ENCODE measurements at places on chromosomes 6 and 20.

DNA sequence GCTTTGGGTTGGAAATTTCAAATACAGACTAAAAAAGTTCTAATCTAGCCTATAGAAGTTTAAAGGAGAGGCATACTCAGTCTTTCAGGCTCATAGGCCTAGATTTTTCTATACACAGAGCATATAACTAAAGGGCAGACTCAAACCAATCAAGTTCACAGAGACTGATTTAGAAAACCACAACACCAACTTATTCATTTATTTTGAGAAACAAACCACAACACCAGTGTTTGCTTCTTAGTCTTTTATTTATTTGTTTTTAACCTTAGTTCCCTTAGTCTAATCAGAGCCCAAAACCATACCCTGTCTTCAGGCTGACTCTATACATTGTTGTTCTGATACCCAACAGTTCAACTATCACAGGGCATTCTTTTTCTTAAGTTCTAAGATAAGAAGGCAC, 103.7 kb downstream of the REV3L start:
- DNase-seq, result no peak

DNA sequence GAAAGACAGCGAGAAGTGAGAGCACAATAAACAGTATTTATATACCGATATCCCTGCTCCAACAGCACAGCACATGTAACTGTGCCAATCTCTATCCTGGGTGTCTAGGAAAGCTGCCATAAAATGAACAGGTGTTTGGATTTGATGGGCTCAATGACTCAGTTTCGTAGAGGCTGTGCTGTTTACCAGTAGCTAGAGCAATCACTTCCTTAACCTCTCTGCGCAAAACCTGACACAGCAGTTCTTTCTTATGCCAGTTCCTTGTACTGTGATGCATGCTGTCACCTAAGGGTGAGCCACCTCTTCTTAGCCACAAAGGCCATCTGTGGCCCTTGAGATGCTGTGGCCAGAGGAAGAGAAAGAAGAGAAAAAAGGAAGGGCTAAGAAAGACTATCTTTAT, 59.3 kb downstream of the SHPRH start:
- DNase-seq, result no peak

GRCh38 chr6:157768863-157769551, 54.0 kb upstream of the SNX9 start:
- DNase-seq, result no peak

- DNase-seq, result no peak
Observed at GRCh38 chr6:16316741-16317251, 78.4 kb downstream of the GMPR start.

DNA sequence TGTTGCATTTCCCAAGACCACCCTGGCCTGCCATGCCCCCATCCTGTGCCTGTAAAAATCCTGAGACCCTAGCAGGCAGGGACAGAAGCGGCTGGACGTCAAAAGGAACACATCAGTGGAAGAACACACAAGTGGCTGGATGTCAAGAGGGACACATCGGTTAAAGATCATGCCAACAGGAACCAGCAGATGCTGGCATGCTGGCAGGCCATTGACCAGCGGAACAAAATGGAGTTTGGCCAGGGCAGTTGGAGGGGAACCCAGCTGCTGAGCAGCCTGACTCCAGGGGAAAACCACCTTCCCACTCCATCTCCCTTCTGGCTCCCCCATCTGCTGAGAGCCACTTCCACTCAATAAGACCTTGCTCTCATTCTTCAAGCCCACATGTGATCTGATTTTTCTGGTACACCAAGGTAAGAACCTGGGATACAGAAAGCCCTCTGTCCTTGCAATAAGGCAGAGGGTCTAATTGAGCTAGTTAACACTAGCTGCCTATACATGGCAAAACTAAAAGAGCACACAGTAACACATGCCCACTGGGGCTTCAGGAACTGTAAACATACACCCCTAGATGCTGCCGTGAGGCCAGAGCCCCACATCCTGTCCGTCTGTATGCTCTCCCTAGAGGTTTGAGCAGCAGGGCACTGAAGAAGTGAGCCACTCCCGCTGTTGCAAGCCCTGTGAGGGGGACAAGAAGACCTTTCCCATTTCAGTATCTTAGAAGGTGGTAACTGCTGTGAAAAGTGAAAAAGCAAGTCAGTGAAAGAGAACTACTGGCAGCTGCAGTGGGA, 4.2 kb upstream of the TSBP1 start:
- DNase-seq, result no peak

GRCh38 chr6:34585108-34585507, 29.0 kb upstream of the SPDEF start:
- no peak for DNase-seq

DNA sequence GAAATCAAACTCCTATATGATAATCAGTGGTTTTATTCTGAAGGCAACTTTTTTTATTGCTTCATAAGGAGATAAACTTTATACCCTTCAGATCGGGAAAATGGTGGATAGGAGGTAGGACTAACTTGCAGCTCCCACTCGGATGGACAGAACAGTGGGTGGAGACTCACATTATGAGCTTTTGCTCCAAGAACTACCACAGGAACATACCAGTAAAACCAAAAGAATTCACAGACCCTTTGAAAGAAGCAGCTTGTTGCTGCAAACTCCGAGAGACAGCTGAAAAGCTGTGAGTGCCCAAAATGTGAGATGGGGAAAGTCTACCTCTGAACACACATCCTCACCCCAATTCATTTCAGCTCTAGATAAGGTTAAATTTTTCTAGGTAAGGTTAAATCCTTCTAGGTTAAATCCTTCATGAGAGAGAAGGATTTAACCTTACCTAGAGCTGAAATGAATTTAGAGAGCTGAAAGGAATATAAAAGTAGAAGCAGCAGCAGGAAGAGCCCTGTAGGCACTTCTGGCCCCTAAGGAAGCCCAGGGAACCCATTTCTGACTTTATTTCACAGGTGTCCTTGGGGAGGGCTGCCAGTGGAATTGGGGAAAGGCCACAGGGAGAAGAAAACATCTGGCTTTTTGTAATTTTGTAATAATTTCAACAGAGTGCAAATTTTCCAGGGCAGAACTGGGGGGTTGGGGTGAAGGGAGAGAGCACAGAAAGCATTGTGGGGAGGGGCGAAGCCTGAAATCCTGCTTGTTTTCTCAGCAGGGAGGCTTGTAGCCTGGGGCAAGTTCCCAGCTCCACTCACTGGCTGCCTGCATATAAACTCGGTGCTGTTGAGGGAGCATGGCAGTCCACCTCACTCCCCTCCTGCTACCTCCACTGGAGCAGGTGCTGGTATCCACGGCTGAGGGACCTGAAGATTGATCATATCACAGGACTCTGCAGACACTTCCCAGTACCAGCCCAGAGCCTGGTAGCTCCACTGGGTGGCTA, 65.9 kb upstream of the HCRTR2 start:
- DNase-seq, result no peak

GRCh38 chr6:159221486-159222170, 52.4 kb downstream of the FNDC1 start:
- DNase-seq, result no peak

DNA sequence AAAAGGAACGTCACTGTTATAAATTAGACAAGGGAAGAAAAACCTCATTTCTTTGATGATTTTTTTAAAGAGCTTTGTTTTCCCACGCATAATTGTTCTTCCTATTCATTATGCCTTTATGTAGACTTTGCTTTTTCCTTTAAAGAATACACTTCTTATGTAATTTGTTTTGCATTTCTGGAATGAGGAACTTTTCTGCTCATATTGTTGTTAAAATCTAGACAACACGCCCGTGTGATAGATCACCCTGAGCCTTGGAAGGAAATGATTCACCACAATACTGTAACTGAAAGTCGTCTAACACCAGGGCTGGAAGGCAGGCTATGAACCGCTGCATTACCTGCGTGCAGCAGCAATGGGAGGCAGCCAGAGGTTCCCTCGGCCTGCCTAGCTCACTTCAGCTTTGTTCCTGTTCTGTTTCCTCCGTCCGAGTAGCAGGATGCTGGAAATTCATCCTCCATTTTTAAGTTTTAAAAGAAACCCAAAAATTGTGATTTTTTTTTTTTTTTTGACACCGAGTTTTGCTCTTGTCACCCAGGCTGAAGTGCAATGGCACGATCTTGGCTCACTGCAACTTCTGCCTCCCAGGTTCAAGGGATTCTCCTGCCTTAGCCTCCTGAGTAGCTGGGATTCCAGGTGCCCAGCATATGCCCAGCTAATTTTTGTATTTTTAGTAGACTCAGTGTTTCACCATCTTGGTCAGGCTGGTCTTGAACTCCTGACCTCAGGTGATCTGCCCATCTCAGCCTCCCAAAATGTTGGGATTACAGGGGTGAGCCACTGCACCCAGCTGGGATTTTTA, 49.6 kb upstream of the ZNF217 start:
- DNase-seq, result no peak

- DNase-seq, result no peak
Observed at GRCh38 chr6:107805504-107805903, 18.6 kb downstream of the SCML4 start.

DNA sequence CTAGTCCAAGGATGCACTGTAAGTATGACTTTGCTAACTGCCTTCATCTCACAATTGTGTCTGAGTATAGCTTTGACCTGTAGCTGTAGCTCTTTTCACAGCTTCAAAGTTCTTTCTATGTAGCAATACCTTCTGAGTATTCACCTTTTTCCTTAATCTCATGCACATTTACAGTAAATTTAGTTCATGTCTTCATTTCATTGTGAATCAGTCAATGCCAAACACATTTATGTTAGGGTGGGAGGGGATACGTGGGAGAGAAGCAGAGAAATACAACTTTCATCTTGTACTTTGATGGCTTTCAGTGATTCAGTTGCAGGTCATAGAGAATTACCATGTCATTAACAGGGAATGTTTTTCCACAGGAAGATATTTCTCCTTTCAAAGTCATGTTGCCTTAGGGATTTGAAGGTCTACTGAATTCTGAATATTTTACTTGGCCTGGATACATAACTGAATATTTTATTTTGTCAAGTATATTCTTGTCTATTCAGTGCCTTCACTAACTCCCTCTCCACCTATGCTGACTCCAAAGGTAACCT, 119.2 kb downstream of the TINAG start:
- no peak for DNase-seq

GRCh38 chr6:152232501-152233151, 404.5 kb downstream of the SYNE1 start:
- DNase-seq, result no peak

GRCh38 chr6:53035549-53036213, 29.5 kb upstream of the FBXO9 start:
- DNase-seq, result no peak

GRCh38 chr6:148973538-148974208, 226.8 kb downstream of the UST start:
- no peak for DNase-seq

GRCh38 chr6:136466777-136467176, 83.4 kb downstream of the MAP7 start:
- DNase-seq, result no peak

DNA sequence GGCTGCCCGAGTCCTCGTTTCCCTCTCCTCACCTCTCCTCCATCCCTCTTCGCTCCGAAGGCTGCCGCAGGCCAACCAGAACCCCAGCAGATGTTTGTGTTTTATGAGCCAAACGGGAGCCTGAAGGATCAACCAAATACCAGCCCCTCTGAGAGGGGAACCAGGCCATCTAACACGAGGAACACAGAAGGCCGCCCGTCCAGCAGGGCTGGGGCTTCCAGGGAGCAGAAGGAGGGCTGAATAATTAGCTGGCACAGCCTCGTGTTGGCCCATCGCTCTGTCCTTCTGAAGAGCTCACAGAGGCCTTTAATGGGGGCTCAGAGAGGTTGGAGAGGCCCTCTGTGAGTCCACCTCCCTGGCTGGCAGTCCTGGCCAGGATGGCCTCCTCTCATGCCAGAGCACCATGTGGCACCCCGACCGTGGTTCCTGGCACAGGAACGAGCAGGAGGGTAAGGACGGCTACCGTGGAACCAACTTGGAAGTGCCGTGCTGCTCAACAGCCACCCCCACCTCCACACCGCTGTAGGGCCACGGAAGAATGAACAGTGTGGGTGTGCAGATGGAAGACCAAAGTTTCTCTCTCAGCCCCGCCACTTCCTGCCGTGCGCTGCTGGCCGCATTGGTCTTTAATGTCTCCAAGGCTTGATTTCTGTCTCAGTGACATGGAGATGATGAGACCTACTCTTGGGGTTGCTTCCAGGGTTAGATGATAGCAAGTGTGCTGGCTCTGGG, 155.2 kb downstream of the SCML4 start:
- no peak for DNase-seq

GRCh38 chr6:132128424-132128823, 177.3 kb upstream of the CCN2 start:
- DNase-seq, result no peak

- no peak for DNase-seq
Observed at GRCh38 chr6:122651604-122652003, 41.4 kb downstream of the PKIB start.

- no peak for DNase-seq
Observed at GRCh38 chr6:137323860-137324259, 104.7 kb upstream of the IFNGR1 start.

DNA sequence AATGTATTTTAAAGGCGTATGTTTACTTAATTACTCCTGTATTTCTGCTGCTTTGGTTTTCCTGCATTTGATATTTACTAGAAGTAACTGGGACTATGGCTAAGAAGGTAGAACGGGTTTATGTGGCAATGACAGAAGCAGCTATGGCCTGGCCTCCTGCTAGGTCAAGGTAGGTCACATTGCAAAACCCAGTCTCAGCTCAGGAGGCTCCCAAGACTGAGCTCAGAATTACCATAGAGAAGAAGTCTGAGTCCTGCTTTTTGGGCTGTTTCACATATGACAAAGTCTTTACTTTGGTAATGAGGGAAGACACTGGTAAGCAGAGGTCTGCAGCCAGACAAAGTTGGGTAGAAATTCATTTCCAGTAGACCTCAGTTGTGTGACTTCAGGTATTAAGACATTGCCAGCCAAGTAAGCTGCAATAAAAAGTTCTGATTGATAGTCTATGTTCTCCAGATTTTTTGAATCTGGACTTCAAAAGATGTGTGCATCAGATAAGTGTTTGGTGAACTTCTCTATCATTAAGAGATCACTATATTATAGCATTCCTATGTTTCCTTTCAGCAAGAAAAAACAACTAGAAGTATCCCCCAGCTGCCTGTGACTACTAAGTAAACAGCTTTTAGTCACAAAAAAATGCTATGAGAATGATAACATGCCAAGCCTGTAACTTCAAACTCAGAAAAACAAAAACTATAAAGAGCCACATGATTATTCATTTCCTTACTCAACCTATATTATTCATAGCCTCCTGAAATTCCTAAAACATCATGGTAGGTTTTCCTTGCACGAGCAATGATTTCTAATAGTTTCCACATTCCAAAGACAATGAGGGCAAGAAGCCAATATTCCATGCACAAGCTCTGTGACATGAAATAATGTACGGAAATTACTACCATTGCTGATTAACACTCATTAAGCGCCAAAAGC, 312.3 kb downstream of the HAO1 start:
- DNase-seq, result no peak

- no peak for DNase-seq
Observed at GRCh38 chr6:142353690-142354089, 51.9 kb downstream of the ADGRG6 start.

GRCh38 chr6:43096451-43097097, 20.5 kb downstream of the PTK7 start:
- peak; percentile 66 for DNase-seq
